ENCODE measurements at places on chromosomes 4 and X.

DNA sequence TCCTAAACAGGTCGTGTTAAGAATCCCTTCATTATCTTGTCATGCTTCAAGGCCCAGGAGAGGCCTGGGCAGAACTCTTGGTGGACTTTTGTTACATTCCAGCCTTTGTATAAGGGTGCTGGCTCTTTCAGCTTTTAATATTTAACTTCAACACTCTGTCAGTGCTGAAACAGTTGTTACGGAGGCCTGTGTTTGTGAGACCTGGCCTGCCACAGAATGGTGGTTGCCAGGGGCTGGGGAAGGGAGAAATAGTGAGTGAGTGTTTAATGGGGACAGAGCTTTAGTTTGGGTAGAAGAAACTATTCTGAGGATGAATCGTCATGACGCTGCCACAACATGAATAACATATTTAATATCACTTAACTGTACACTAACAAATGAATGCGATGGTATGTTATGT is 1027.6 kb upstream of the PRKX start:
- DNase-seq, result no peak

GRCh38 chr4:22515145-22515887 is 550 bp downstream of the ADGRA3 start:
- peak; percentile 29 for DNase-seq

DNA sequence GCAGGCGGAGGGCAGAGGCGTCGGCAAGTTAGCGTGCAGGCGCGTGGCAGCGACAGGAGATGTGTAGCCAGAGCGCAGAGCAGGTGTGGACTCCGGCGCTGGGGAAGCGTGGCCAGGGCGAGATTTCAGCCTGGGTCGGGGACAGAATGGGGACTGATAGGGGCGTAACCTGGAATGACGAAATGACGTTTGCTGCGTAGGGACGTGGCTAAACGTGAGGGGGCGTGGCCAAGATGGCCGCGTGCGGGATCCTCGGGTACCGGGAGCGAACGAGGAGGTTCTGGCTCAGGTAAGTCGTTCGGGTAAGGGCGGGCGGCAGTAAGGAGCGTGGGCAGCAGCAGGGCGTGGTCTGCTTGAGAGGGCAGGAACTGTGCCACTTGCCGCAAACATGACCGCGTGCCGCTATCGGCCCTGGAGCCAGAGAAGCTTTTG is 10.9 kb upstream of the CLTRN start:
- DNase-seq, result peak; percentile 65

DNA sequence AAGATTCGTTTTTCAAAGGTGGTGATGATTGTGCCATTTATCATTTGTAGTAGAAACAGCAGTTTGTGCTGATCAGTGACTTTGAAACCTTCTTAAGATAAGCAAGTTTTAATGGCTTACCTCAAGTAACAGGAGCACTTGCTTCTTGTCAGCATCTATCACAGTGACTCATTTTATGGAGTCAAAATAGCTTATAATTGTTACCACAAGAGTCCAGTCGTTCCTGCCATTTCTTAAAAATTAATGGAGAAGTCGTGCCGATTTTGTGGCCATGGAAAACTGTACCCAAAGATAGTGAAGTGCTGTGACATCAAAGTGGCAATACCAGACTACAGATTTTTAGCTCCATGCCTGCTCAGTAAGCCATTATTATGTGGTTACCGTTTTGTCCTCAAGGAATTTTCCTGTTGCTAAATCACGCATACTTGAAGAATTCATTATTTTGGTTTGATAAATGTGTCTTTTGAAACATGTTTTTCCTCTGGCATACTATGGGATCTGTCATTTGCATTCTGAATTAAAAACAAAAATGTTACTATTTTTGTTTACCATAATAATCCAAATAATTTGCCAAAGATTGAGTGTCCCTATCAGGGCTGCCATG is 129.9 kb downstream of the CBR4 start:
- DNase-seq, result no peak

GRCh38 chr4:132333724-132334047 is 815.4 kb upstream of the PCDH10 start:
- no peak for DNase-seq

GRCh38 chr4:79074040-79074439 is 134.8 kb upstream of the PAQR3 start:
- DNase-seq, result no peak

DNA sequence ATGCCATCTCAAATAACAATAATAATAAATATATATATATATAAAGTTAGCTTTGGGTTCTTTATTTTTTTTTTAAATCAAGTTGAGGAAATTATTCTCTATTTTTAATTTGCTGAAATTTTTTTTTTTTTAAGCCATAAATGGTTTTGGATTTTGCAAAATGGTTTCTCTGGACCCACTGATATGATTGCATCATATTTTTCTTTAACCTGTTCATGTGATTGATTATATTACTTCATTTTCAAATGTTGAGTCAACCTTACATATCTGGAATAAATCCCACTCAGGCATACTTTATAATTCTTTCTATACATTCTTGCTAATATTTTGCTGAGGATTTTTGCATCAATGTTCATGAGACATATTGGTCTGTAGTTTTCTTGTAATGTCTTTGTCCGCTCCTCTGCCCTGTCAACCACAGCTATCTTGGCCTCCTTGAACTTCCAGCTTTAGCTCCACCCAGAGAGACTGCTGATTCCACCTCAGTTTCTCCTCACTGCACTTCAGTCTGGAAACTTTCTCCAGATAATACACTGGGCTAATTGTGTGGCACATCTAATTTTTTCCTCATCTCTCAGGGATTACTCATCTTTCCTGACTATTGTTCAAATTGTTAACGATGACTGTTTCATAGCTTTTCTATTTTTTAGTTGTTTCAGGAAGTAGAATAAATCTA is 160.9 kb upstream of the GIMD1 start:
- DNase-seq, result no peak

DNA sequence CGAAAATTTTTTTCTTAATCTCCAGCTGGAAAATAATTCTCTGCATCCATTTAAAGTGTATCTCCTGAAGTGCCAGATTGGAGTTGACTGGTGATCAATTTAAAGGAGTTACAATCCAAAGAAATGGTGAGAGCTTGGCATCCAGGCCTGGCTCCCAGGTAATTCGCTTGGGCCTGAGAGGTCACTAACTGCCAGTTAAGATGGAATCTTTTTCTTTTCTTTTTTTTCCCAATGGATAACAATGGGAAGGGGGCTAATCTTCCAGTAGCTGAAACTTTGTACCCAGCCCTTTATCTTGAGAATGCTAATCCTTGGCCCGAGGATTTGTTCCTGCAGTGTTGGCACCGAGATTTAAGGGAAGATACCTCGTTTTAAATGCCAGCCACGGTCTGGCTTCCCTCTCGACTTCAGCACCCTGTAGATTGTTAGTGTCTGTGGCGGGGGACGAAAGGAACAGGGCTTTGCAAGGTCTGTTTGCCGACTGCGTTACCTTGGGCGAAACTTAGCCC is 13.3 kb upstream of the PITX2 start:
- no peak for DNase-seq

- no peak for DNase-seq
Measured at GRCh38 chr4:174135530-174135929, 147.9 kb downstream of the FBXO8 start.

- no peak for DNase-seq
Measured at GRCh38 chr4:10806953-10807645, 122.5 kb upstream of the CLNK start.

DNA sequence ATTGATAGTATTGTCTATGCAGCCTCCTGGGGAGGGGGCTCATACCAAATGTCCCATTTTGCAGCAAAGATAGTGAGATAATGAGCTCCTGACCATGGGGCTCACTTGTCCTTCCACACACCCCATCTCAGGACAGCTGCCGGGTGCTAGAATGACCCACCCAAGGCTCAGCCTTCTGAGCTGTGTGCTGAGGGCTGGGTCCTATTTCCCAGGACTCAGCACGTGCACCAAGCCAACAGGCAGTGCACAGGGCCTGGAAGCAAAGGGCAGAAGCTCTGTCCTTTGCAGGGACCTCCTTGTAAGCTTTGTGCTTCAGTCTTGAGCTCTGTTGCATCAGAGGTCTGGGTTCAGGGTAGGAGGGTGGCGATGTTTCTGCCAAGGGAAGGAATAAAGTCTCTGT is 11.2 kb upstream of the ABLIM2 start:
- DNase-seq, result no peak

DNA sequence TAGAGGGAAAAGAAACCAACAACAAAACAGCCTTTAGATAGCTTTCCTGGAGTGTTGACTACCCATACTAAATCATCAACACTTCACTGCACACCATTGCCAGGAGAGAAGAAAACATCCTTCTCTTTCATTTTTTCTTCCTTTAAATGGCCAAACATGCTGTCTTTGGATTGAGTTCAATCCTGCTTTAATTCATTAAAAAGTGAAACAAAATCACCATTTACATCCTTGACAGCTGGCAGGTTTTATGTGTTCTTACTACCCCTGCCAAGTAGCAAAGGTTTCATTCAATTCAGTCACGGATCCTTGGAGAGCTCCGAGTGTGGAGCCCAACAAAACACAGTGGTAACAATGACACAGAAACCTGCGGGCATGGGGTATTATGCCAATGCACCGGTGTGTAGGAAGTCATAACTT is 568.3 kb downstream of the ANKRD50 start:
- DNase-seq, result no peak

DNA sequence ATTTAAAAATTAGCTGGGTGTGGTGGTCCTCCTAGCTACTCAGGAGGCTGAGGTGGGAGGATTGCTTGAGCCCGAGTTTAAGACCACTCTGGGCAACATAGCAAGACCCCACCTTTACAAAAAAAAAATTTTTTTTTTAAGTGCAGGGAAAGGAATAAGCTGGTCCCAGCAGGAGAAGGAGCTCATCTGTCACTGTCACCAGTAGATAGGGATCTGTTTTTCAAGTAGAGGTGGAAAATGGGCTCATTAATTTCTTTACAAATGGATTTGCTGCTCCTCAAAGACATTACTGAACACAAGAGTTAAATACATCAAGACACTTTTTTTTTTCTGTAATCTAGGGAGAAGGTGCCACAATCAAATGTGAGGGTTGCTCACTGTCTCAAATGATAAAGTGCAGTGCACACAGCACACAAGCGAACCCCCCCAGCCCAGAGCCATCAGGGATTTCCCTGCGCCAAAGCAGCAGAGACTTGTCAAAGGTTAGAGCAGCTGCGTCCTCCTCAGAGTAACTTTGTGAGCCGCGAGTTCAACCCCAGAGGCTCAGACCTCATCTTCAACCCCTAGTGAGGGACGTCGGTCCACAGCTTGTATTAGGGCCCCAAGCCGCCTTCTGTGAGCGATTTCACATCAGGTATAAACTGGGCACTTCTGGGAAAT is 14.3 kb upstream of the MTNR1A start:
- DNase-seq, result no peak

GRCh38 chrX:97524340-97524739 is 640.6 kb downstream of the RPA4 start:
- DNase-seq, result no peak

DNA sequence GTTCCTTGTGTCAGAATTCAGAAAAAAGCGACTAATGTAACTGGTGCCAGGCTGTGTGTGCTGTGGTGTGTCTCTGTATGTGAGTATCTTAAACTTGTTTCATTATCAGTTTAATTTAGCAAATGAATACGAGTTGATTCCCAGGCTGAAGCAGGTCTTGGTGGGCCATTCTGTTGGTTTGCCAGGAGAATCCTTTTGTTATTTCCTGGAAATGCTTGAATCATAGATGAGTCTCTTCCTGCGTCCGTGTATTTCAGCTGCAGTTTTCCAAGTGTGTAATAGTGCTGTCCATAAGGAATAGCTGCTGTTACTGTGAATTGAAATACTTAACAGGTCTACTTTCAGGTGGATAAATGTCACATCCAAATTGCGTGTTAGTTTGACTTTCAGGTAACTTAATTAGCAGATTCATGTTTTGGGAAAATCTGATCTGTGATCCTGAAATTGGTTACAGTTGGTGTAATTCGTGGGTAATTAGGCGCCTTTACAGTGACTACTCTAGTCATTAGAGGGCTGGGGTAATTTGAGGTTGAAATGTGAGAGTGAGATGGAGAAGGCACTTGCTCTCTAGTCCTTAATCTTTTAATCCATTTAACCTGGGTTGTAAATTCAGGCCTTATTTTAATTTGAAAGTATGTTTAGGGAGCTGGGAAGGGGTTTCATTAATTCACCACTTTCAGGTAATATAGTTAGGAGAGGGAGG is 23.8 kb downstream of the TMEM131L start:
- no peak for DNase-seq

GRCh38 chrX:76407795-76408194 is 19.7 kb upstream of the MAGEE1 start:
- no peak for DNase-seq

GRCh38 chrX:12961196-12961718 is 13.7 kb upstream of the TMSB4X start:
- no peak for DNase-seq

- no peak for DNase-seq
Measured at GRCh38 chr4:37732526-37733186, 46.5 kb upstream of the RELL1 start.

GRCh38 chrX:110409925-110410324 is 51.3 kb downstream of the RTL9 start:
- DNase-seq, result no peak

DNA sequence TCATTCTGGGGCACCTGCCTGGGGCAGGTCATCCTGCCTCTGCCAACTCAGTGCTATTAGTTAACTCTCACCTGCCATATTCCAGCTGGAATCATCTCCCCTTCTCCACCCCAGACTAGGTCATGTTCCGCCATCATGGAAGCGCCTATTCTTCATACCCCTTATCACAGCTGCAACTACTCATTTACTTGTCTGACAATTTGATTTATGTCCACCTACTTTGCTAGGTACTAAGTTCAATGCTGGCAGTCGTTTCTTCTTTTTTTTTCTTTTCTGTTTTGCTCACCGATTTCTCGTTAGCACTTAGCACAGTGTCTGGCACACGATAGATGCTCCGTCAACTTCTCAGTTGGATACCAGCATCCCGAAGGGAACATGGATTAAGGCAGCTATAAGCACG is 1.1 kb upstream of the FMR1 start:
- DNase-seq, result no peak

GRCh38 chrX:148904421-148905111 is 404.1 kb downstream of the AFF2 start:
- no peak for DNase-seq

DNA sequence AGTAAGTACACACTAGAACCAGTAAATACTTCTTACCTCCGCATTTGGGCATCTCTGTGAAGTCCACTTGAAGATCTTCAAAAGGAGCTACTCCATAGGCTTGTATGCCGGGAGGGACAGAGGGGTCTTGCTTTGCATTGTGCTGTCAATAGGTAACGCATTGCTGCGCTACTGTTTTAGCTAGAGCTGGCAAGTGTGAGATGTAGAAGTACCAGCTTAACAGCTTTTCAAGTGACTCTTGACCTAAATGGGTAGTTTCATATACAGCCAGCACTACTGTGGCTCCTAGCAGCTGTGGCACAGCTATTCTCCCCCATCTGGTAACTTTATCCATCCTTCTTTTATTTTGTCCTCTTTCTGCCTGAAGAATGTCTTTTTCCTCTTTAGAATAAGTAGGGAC is 205.3 kb upstream of the KLF8 start:
- no peak for DNase-seq

DNA sequence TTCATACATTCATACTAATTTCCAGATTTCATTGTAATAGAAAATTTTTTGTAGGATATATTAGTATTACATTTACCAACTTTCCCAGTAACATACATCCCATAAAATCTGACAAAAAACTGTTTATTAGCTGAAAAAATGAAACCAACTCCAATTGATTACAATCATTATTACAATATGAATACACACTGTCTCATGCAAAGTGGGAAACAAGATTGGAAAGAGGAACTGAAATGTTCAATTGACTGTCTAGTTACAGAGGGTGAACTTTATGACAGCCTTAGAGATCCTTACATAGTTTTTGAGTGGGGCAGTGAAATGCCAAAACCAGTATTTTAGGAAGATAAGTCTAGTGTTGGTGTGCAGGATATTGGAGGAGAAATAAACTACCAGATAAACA is 2.3 kb upstream of the AMBN start:
- no peak for DNase-seq

Measured in tibial nerve (tissue), 4 donors.